Glutamatergic neuron (in vitro differentiated cells): ENCODE measurements at places on chromosomes 13 and 19. TPM values are rescaled to one million over a fixed set of nuclear protein-coding genes. Genes with fewer than 3 reads are reported as not detected.

The ZNF440 gene
- total RNA-seq = 20.3 TPM

The ZNF284 gene
- 3.9 TPM for total RNA-seq

The PABPC3 gene
- total RNA-seq = 0.22 TPM

The LRP3 gene
- 46.9 TPM for total RNA-seq

The ATP4A gene
- 0.32 TPM for total RNA-seq

The CGB7 gene
- total RNA-seq = not detected

The KLK1 gene
- 0.49 TPM for total RNA-seq

The PROSER1 gene
- 63.7 TPM for total RNA-seq

The ZNF8 gene
- total RNA-seq = 24.8 TPM

The ADM5 gene
- 3.2 TPM for total RNA-seq

The C19orf81 gene
- total RNA-seq = 10.4 TPM

The PPP1R13L gene
- 0.93 TPM for total RNA-seq

The ADGRE2 gene
- total RNA-seq = 0.66 TPM

The IRGC gene
- total RNA-seq = not detected

The TGDS gene
- total RNA-seq = 6.3 TPM

The ZNF730 gene
- 23.3 TPM for total RNA-seq

The PSG3 gene
- total RNA-seq = not detected

The IQCN gene
- total RNA-seq = 23.6 TPM

The CCDC122 gene
- 5.3 TPM for total RNA-seq

The GJB6 gene
- not detected for total RNA-seq

The SIGLECL1 gene
- total RNA-seq = not detected

The ZFR2 gene
- 8.9 TPM for total RNA-seq

The TMC4 gene
- not detected for total RNA-seq

The ICAM5 gene
- total RNA-seq = 3.6 TPM

The PRX gene
- 4.7 TPM for total RNA-seq

The APC2 gene
- 371 TPM for total RNA-seq

The TSC22D1 gene
- total RNA-seq = 111 TPM

The HCST gene
- total RNA-seq = not detected

The OBI1 gene
- total RNA-seq = 16.7 TPM

The ZNF729 gene
- total RNA-seq = not detected

The FAM83E gene
- total RNA-seq = 1.5 TPM

The APLP1 gene
- 618 TPM for total RNA-seq

The ADGRE1 gene
- not detected for total RNA-seq

The DENND1C gene
- total RNA-seq = not detected

The C1QTNF9 gene
- total RNA-seq = not detected

The RPL28 gene
- total RNA-seq = 1,087 TPM

The TEX26 gene
- not detected for total RNA-seq

The ZNF709 gene
- 8.7 TPM for total RNA-seq

The GJA3 gene
- not detected for total RNA-seq

The SLC25A41 gene
- 0.29 TPM for total RNA-seq

The URAD gene
- total RNA-seq = not detected
